ENCODE measurements at places on chromosomes 12 and 14.

DNA sequence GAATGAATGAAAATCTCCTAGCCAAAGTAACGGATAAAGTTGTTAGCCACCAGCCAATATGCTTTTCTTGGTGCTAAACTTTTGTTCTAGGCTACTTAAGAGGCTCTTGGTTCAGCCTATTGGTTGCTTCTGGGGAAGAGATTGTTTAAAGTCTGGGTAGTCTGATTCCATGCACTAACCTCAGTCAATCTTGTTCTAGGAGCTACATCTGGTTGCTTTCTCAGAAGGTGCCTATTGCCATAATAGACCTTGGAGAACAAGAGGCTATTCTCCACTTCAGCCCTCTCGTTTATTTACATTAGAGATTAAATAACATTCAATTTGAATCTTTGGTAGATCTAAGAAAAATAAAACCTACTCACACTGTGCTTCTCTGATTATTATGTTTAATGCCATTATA lies 40.8 kb upstream of the OTOGL start:
- DNase-seq = no peak

- no peak for DNase-seq
Observed at GRCh38 chr12:143964-144649, 69.8 kb downstream of the SLC6A12 start.

GRCh38 chr14:105315211-105315721 lies 718 bp downstream of the PACS2 start:
- DNase-seq = no peak

DNA sequence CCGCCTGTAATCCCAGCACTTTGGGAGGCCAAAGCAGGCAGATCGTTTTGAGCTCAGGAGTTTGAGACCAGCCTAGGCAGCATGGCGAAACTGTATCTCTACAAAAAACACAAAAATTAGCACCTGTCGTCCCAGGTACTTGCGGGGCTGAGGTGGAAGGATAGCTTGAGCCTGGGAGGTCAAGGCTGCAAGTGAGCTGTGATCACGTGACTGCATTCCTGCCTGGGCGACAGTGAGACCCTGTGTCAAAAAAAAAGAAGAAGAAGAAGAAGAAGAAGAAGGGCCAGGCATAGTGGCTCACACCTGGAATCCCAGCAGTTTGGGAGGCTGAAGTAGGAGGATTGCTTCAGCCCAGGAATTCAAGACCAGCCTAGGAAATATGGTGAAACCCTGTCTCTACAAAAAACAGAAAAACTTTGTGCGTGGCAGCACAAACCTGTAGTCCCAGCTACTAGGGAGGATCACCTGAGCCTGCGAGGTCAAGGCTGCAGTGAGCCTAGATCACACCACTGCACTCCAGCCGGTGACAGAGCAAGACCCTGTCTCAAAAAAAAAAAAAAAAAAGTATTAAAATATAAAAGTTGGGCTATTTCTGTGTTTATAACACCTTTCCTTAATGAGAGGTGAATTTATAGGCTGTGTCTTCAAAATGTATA lies 15.5 kb downstream of the RXYLT1 start:
- DNase-seq = no peak

DNA sequence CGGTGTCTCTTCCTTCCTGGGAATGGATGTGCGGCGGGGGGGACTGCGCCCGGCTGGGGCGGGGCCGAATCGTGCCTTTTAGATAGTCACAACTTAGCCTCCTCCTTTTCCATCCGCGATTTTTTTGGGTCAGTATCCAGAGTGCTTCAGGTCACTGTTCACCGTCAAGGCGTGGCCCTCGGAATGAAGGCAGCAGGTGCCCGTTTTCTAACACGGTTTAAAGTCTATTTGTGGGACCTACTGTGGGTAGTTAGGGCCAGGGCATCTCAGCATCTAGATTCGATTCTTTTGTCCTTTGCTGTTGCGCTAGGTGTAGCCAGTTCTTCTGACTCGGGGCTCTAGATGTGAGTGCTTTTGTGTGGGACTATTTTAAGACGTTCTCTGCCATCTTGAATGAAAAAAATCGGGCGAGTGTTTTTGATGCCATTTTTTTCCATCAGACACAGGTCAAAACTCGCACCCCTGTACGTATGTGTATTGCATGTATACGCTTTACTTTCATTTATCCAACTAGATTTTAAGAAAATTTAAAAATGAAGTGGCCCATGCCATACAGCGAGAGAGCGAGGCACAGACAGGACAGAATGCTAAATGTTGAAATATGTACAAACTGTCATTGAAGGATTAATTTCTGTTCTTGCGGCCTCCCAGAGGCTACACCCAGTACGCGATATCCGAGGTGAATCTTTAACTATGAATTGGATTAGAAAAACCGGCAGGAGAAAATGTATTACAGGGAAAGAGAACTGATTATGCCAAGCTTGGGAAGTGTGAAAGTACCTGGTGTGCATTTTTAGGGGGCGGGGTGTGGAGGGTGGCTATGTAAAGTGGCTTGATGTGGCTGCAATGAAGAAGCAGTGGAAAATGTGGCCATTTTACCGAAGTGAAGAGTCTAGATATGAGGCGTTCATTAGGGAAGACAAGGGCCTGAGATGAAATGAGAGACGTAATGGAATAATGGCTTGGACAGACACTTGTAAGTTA lies 835 bp downstream of the VEZT start:
- DNase-seq = no peak

GRCh38 chr12:76762601-76762980 lies 1.3 kb upstream of the ZDHHC17 start:
- DNase-seq = no peak

- DNase-seq = no peak
Observed at GRCh38 chr12:25789541-25789944, 168.9 kb upstream of the RASSF8 start.

GRCh38 chr14:94355191-94355794 lies 32.2 kb upstream of the SERPINA6 start:
- DNase-seq = no peak

DNA sequence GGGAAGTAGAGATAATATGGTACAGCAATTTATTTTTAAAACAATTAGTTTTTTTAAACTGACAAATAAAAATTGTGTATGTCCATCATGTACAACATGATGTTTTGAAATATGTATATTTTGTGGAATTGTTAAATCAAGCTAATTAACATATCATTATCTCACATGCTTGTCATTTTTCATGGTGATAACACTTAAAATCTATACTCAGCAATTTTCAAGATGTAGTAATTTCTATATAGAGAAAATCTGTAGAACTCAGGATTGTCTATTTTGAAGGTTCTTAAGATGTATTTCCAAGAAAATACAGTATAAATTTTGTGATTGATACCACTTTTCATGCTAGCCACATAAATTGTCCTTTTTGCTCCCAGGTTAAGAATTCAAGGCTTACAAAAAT lies 247.1 kb downstream of the FBXL14 start:
- no peak for DNase-seq

GRCh38 chr12:53476769-53477209 lies 22.5 kb downstream of the MAP3K12 start:
- DNase-seq = no peak

GRCh38 chr12:104652910-104653309 lies 196.2 kb downstream of the CHST11 start:
- DNase-seq = no peak

- DNase-seq = no peak
Observed at GRCh38 chr14:55578511-55578910, 1.5 kb upstream of the KTN1 start.

GRCh38 chr14:89899917-89900663 lies 54.4 kb downstream of the EFCAB11 start:
- no peak for DNase-seq

DNA sequence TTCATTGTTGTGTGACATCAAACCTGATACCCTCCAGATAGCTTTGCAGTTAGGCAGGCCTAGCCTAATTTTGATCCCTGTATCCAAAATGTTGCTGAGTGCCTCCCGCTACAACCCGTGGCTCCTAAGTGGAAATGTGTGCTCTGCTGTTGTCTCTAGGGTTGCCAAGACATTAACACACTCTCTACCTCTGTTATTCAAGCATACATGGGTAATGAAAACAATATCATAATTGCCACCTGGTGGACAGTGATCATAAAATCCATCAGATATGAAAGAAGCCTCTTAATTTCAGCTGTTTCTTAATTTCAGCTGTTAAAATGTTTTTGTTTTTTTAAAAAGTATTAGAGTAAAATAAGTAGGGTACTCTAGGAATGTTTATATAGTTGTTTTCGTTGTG lies 93.5 kb downstream of the PLEKHA5 start:
- DNase-seq = no peak

DNA sequence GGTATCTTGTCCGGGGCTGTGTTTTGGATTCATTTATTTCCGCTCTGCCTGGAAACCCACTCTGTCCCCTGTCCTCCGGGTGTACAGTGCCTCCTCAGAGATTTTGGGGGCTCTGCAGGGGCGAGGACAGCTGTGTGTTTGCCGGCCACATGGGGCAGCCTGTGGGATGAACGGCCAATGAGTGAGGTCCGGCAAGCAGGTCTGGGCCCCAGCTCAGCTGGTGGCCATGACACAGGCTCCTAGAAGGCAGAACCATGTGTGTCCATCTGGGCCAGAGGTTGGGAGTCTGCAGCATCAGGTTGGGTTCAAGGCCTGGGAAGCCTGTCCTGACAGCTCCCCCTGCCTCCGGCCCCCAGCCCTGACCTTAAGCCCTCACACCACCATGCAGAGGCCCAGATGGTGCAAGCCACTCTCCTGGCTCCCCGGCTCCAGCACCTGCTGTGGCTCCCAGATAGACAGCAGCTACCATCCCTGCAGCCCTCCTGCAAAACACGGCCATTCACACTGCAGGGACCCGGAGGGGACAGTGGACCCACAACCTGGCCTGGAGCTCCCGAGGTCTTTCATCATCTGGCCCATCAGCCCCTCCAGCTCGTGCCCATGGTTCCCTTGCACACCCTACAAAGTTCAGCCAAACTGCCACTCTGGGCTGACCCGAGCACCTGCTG lies 220.1 kb upstream of the C14orf180 start:
- DNase-seq = no peak

DNA sequence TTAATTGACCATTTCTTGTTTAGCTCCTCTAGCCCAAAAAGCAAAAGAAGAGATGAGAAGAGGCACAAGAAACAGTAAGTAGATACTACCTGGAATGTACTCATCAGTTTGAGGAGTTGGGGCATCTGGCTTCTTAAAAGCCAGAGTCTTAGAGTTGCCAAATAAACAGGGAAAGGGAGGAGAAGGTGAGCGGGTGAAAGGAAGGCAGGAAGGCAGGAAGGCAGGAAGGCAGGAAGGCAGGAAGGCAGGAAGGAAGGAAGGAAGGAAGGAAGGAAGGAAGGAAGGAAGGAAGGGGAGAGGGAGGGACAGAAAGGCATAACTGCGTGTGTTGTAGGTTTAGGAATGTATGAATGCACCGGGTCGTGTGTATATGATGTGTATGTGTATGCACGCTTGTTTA lies 56.7 kb upstream of the HSPB8 start:
- DNase-seq = no peak

DNA sequence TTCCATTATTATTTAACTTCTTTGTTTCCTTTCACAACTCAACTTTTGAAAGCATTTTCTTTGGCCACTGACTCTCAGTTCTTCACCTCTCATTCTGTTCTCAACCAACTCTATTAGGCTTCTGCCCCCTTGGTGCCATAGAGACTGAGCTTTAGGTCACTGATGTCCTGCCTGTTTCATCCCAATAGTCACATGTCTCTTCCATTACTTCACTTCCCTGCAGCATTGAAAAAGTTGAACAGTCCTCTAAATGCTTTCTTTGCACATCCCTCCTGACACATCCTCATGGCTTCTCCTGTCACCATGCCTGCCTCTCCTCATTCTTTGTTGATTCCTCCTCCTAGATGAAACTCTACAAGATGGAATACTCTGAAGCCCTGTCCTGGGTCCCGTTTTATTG lies 2.7 kb downstream of the CLEC12A start:
- no peak for DNase-seq

- DNase-seq = peak; percentile 3
Observed at GRCh38 chr14:96501217-96501739, 904 bp upstream of the PAPOLA start.

DNA sequence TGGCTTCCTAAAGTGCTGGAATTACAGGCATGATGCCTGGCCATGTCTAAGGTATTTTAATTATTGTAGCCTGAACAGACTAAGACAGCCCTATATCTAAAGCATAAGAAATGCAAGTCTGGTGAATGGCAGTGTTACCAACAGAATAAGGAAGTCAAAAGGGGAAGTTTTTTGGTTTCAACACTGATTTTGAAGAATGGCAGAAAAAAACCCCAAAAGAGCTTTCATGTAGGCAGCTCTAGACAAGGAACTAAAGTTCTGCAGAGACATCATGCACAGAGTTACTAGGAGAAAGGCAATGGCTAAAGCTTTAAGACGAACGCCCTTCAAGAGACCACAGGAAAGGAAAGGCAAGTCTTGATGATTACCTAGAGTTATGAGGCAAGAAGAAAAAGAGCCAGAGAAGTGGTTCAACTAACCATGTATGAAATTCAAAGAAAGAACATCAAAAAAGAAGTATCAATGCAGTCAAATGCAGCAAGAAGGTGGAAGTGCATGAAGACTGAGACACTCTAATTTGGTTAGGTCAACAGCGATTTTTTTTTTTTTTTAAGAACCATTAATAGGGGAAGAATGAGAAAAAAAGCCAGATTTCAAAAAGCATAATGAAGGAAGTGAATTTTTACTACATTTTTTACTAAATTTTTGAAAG lies 50.8 kb downstream of the RPS6KA5 start:
- DNase-seq = no peak

- no peak for DNase-seq
Observed at GRCh38 chr14:73764406-73765280, 50.5 kb upstream of the PNMA1 start.

DNA sequence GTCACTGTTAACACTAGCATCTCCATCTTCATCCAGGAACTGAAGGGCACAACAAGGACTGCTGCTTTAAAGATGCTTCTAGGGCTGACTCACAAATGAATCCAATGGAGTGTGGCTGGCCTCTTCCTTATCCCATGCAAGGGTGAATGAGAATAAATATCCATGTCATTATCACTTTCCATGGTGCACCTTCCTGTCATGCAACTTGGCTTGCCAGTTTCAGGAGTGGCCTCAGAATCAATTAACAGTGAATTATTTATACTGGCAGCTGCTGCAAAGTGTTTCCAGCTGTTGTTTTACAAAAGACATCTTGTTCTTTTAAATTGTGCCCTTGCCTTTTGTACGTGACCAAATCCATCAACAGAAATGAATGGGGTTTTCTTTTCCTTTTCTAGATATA lies 499.3 kb upstream of the TMEM132C start:
- no peak for DNase-seq

GRCh38 chr12:82524641-82525040 lies 162.1 kb upstream of the TMTC2 start:
- no peak for DNase-seq

- no peak for DNase-seq
Observed at GRCh38 chr14:74616996-74617700, 5.1 kb upstream of the LTBP2 start.

DNA sequence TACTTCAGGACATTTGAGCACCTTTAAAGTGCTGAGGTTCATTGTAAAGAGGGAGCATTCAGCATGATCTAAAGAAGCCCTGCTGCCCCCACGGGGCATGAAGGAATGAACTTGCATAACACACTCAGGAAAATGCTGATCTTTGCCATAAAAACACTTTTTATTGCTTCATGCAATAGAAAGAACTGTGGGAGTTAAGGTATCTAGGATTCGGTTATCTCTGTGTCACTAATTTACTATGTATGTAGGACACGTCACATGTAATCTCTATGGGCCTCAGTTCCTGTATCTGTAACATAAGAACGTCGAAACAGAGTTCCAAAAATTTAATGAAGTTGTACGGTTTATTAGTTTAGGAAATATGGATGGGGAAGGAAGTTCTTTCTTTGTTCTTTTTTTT lies 33.0 kb downstream of the BTBD7 start:
- no peak for DNase-seq

- DNase-seq = no peak
Observed at GRCh38 chr12:38370311-38370710, 53.7 kb downstream of the ALG10B start.

GRCh38 chr12:67797753-67798152 lies 149.2 kb downstream of the DYRK2 start:
- DNase-seq = no peak

Measured in stimulated activated CD4-positive, alpha-beta T cell treated with anti-CD3 and anti-CD28 coated beads, Interleukin-2, amount 100 ng/mL, for 4 hours (primary cell).